ENCODE measurements at places on chromosomes 13 and 19.

- no peak for DNase-seq
Measured at GRCh38 chr13:40609972-40610726, 56.3 kb downstream of the FOXO1 start.

- no peak for DNase-seq
Measured at GRCh38 chr13:50420718-50421472, 405.7 kb downstream of the KCNRG start.

- DNase-seq: no peak
Measured at GRCh38 chr13:113360446-113360845, 3.5 kb downstream of the GRTP1 start.

- no peak for DNase-seq
Measured at GRCh38 chr13:78603240-78603957, at the start of gene POU4F1. POU4F1 (minus strand) TSS chr13:78603552; CDS start chr13:78603326, 226 bp downstream.

DNA sequence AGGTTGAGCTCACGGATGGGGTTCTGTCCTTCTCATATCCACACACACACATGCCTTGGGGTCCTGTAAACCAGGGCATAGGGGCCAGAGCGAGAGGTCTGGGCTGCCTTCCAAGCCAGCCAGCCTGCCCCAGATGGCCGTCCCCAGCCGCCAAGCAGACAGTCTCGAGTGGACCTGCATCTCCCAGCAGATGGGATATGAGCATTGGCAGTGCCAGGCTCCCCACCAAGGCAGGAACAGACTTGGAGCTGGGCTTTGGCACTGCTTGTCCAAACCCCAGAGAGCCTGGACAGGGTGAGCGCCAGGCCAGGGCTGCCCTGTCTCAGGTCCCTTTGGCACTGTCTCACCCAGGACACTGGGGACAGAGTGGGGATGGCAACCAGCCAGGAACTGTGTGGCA, 130.4 kb downstream of the DPF1 start:
- no peak for DNase-seq

DNA sequence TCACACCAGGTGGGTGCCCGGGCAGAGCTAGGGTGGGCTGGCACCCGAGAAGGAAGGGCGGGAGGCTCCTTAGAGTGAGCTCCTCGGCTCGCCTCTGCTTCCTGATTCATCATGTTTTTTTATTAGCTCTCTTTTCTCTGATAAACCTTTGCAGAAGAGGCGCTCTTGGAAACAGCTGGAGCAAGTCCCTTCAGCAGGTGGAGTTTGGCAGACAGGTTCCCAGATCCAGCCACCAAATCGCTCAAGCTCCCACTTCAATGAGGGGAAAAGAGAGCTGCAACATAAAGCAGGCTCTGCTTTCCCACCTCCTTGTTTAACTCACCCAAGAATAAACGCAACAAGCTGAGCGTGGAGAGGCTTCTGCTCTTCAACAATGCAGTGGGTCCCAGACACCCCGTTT, 244.8 kb downstream of the TSHZ3 start:
- DNase-seq: no peak

- no peak for DNase-seq
Measured at GRCh38 chr13:26624572-26624971, 67.1 kb downstream of the WASF3 start.

GRCh38 chr13:32298695-32299094, 16.5 kb downstream of the ZAR1L start:
- DNase-seq: no peak

GRCh38 chr19:5435642-5436017, 19.6 kb upstream of the ZNRF4 start:
- no peak for DNase-seq

GRCh38 chr19:38830039-38830733, 1.4 kb downstream of the ECH1 start:
- DNase-seq: no peak

DNA sequence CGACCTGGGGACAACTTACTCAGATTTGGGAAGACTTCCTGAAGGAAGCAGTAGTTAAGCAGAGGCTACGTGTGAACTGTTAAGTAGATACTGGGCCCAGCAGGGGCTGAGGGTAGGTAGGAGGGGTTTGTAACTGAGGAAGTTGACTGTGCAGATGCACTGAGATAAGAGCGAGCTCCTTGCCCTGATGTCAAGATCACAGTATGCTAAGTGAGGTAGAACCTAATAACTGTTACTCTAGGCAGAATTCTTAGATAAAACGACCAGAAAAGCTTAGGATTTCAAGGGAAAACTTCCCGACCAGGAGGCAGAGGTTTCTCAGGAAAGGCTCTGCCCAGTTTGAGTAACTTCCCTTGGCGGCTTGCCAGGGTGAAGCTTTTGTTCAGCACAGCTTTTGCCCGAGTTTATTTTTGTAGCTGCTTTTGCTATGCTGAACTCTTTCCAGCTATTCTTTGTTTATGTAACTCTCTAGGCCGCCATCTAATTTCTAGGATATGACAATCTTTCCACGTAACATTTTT, 632.1 kb downstream of the DIAPH3 start:
- DNase-seq: no peak

DNA sequence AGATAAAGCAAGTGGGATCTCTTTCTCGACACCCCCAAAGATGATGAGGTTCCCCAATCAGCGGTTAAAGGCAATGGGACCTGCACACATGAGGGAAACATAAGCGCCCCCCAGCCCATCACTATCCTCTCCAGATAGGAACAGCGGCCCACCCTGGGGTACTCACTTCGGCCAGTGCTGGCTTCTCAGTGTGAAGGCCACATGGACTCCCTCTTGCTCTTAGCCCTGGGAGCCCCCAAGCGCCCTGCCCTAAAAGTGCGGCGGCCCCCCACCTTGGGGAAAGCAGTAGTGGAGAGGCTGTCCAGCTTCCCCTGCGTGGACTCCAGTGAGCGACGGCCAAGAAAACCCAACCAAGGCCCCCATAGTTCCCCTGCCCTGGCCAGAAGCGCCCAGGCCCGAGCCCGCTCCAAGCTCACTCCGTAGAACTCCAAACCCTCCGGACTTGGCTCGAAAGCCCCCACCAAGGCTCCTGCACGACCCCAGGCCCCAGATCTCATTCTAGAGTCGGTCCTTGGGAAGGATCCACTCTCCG, 1.0 kb downstream of the CACNA1A start:
- no peak for DNase-seq

DNA sequence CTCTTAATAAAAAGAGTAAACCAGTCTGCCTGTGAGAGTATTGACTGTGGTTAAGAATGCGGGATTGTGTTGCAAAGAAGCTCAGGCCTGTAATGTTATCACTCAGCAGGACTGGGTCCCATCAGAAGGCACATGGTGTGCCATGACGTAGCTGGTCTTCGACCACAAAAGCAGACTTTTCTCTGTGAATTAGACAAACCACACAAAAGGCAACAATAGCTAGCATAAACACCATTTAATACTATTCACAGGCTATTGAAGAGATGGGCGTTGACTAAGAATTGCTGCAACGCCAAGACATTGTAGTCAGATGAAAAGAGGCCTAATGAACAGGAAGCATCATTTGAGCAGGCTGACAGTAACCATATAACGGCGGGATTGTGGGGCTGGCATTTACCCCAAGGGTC, 235.6 kb upstream of the SOX21 start:
- DNase-seq: no peak

- DNase-seq: no peak
Measured at GRCh38 chr13:46615888-46616531, 63.0 kb downstream of the LRCH1 start.

DNA sequence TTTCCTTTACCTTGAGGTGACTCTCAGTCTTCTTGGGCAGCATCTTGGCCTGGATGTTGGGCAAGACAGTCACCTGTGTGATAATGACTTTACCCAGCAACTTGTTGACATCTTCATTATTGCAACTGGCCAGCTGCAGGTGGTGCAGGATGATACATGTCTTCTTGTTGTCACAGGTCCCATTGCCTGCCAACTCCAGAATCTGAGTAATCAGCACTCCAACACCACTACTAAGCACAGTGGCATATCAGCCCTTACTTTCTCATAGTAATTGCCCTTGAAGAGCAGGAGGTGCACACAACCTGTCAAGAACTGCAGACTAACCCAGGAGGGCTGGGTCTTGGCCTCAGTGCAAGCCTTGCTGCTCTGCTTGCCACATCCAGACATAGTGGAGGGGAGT, 57.8 kb downstream of the CCNA1 start:
- DNase-seq: no peak

DNA sequence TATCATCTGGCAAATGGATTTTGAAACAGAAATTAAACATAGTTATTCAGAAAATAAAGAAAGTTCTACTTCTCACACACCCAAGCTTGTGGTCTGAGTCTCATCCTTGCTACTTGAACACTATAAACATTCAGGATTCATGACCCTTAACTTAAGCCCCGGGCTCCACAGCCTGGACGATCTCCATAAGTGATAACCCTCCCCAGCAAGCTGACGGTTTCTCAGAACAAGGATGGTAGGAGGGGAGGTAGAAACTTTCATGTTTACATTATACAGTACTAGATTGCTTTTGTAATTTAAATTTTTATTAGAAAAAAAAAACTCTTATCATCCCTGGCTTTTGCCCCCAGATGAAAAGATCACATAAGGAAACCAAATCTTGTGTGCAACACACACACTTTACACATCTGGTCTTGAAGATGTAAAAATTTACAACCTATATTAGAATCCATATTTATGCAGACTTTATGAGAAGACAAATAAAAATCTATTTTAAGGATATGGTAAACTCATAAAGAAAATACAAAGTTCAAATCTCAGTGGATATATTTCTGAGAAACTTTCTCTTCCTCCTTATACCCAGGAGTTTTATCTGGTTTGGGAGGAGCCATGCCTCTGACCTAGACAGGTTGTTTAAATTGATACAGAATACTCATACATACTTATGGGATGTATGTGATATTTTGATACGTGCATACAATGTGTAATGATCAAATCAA, 20.0 kb upstream of the ATP12A start:
- DNase-seq: no peak

DNA sequence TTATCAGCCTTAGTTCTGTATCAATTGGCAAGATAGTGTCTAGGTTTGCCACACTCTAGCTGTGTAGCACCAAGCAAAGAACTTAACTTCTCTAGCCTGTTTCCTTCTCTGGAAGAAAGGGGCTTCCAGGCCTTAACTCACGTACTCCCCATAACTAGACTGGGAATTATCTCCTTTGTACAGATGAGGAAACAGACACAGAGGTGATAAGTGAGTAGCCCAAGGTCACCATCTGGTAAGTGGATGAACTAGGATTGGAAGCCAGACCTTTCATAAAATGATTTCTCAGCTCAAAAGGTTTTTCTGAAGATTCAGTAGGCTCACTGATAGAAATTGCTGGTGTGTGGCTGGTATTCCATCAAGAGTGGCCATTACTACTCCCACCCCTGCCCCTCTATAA, 3.1 kb downstream of the ZNF428 start:
- DNase-seq: no peak

DNA sequence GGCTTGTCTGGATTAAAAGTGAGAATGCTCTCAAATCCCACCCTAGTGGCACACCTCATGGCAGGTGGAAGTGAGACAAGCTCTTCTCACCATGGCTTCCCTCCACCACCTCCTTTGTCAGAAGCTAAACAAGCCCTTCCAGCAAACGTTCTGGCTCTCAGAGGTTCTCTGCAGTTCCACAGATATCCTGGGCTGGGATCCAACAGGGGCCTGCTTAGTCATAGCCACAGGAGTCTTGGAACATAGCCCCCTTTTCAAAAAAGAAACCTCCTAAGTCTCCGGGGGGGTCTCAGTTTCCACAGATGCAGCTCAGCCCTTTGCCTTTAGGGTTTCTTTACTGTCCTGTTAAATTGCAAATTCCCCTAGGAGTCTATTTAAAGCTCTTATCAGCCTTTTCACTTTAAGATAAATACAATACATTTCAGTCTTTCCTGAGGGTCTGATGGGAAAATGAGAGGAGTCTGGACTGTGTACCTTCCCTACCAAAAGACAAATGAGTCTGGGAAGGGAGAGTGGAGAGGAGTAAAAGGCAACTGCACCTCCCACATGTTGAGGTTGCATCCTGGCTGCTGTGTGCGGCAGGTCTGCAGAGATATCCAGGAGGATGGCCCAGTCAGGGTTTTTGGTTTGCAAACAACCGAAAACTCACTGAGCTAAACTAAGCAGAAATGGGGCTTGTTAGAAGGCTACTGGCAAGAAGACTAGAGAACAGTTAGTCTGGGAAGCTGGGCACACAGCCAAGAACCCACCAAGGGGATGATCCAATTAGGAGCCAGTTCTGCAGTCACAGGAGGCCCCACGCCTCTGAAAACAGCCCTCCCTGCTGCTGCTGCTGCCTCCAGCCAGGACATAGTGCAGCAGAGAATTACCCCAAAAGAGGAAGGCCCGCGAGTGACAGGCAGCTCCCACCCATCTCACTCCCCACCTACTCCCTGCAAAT, 41.4 kb upstream of the SERP2 start:
- no peak for DNase-seq

DNA sequence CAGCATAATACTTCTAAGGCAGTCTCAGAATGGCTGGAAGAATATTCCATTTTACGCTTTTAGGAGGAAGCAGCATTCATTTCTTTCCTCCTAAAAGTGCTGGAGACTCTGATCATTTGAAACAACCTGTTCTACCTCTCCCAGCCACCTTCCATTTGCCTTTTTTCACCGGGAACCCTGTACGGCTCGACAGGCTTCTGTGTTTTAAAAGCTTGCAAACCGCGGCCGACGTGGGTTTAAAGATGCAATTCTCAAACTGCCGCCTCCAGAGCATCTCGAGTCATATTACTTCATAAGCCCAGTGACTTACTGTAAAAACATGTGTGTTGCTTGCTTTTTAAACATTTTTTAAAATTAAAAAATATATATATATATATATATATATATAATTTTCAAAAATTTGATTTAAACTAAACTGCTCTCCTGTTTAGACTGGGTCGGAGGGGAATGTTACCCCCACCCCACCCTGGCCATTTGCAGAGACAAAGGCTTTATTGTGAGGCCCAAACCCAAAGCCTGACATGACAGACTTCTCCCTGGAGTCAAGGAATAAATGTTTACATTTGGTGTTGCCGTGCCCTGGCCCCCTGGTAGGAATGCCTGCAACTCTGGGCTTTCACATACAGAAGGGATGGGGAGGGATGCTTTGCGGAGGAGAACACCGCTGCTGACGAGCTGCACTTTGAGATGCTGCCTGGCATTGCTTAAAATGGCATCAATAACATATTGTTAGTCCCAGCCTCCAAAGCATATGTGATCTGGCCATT, 30.4 kb downstream of the ZNF536 start:
- DNase-seq: no peak

- no peak for DNase-seq
Measured at GRCh38 chr19:37926711-37927110, 19.7 kb downstream of the SIPA1L3 start.

- DNase-seq: no peak
Measured at GRCh38 chr13:113919761-113920559, 53.9 kb downstream of the C13orf46 start.

- DNase-seq: no peak
Measured at GRCh38 chr13:31172001-31172400, 10.3 kb upstream of the HSPH1 start.

GRCh38 chr13:20684546-20684945, 19.0 kb upstream of the IL17D start:
- no peak for DNase-seq

DNA sequence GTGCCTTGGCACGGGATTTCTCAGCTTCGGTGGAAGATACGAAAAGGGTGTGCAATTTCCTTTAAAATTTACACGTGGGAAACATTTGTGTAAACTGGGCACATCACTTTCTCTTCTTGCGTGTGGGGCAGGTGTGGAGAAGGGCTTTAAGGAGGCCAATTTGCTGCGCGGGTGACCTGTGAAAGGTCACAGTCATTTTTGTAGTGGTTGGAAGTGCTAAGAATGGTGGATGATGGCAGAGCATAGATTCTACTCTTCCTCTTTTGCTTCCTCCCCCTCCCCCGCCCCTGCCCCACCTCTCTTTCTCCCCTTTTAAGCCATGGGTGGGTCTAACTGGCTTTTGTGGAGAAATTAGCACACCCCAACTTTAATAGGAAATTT, 7.2 kb downstream of the SLITRK5 start:
- DNase-seq: no peak

- DNase-seq: no peak
Measured at GRCh38 chr13:96229356-96229755, 139.4 kb downstream of the HS6ST3 start.
